CD4-positive, alpha-beta T cell treated with Interleukin-17A for 1 hour (primary cell): ENCODE measurements at places on chromosomes 11 and 22.
A peak's percentile ranks its signal among the peaks of the same experiment; 100 is the strongest.

GRCh38 chr22:23067691-23068090 is 2.6 kb upstream of the GNAZ start:
- no peak for DNase-seq

DNA sequence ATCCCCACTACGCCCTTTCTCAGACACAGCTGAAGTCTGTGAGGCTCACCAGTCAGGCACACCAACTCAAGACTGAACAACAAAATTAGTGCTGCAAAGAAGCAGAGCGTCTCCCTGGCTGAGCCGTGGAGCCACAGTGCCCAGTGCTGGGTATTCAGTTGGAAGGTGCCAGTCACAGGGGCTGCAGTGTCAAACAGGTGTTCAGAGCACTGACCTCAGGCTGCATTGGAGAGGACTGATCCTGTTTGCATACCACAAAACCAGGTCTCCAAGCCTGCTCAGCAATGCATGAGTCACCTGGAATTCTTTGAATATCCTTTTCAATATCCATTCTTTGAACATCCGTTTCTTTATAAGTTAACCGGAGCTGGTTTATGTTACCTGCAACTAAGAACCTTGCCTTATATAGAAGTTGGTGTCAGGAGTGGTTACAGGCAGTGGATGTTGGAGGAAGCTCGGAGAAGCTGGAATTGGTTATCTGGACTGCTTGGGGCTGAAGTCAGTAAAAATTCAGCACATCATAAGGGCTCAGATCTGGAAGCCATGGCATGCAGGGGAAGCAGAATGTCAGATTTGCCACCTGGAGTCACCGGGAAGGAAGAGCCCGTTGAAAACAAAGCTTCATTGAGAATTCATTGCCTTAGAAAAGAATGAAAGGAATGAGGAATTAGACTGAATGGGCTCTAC is 30.3 kb downstream of the PDGFB start:
- no peak for DNase-seq

GRCh38 chr11:39113606-39114005 is 2345.8 kb downstream of the LRRC4C start:
- no peak for DNase-seq

- DNase-seq: no peak
These were observed 4.7 kb upstream of the DPP3 start for GRCh38 chr11:66475349-66476172.

- DNase-seq: no peak
These were observed 50.5 kb downstream of the SCUBE1 start for GRCh38 chr22:43292630-43293018.

DNA sequence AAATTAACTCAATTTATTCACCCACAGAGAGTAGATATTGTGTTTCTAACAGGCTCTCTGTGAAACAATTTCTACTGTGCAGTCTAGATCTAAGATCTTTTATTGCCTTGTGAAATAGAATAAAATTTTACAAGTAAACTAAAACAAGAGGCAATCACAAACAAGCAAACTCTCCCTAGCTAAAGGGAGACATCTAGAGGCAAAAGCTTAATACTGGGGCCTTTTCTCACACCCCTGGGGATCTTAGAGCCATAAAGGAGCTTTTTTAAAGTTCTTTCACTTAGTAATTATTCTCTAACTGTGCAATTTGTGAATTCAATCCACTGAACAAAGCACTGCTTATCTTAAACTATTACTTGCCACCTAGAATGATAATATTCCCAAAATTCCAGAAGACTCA is 19.7 kb downstream of the ALG9 start:
- DNase-seq: no peak

GRCh38 chr22:20533879-20534265 is 26.5 kb downstream of the MED15 start:
- DNase-seq: no peak

DNA sequence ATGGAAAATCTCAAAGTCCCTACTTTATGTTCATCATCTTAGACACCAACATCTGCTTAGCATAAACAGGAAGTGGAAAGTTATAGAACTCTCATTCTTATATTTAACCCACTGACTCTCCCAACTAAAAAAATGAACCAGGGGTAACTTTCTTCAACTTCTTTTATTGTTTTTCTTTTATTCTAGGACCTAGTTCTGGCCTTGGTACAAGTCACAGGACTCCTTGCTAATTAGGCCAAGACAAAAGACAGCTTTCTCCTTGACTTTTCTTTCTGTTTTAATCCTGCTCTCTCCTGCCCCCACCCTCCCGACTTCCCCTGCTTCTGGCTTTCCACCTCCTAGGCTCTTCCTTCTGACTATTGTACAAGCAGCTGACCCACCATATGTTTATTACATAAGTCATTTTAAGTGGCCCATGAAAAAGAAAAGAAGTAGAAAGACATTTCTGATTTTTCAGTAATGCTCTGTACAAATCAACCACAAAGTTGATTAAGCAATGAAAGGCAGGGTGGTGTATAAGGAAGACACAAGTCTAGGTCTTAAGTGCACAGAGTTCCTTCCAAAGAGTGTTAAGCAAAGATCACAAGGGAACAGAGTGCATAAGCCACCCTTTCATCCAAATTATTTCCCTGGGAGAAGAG is 18.3 kb downstream of the JAML start:
- DNase-seq: peak; percentile 25

- no peak for DNase-seq
These were observed 179.6 kb downstream of the BLID start for GRCh38 chr11:121936370-121936769.

- DNase-seq: no peak
These were observed 302.0 kb upstream of the NARS2 start for GRCh38 chr11:78876676-78877075.

DNA sequence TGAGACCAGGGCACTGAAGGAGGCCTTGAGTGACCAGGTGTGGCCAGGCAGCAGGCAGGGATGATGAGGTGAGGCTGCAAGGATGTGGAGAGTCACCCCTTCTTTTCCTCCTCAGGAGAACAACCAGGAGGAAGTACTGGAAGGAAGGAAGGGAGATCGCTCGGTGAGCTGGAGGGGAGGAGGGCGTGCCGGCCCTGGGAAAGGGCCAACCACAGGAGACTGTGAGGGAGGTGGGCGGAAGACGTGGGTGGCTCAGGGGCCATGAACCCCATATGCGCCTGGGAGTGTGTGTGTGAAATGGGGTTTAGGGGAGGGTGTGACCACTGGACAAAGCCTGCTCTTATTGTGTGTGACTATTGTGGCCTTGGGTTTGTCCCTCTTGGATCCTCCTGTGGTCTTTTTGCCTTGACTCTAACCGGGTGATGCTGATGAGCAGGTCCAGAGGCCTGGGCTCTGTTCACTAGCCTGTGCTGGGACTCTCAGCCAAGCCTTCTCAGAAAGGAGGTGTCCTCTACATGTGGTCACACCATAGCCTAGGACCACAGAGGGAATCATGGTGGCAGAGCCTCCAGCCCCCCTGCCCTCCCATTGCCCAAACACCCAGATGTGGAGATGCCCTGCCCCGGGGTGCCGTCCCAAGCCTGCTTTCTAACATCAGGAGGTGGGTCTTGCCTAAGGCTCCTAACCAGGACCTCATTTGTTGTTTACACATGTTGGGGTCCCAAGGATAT is 41.3 kb upstream of the TUB start:
- DNase-seq: no peak

DNA sequence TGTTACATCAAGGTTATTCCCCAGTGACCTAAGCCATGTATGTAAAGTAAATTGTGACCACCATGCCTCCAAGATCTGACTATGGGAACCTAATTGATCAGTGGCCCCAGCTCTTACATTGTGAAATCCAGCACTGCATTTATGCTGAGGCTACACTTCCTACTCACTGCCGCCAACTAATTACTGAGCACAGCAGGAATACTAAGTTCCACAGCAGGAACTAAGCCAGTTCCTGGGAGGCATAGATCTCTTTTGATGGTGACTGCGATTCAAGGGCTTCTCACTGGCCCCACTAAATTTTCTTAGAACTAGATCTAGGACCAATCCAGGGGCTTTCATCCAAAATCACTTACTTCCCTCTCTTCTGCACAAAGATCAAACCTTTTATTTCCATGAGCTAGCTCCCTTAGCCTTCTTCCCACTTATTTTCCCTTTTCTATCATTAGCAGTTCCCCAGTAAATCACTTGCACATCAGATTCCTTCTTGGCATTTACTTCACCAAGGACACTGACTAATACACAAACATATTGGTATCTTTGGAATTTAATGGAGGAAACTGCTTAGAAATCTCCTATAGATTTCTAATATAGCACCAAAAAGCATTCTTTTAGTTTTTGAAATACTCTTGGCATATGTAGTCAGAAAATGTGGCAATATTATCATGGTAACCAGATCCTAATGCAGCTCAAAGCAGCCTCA is 46.0 kb downstream of the CNTN5 start:
- no peak for DNase-seq

DNA sequence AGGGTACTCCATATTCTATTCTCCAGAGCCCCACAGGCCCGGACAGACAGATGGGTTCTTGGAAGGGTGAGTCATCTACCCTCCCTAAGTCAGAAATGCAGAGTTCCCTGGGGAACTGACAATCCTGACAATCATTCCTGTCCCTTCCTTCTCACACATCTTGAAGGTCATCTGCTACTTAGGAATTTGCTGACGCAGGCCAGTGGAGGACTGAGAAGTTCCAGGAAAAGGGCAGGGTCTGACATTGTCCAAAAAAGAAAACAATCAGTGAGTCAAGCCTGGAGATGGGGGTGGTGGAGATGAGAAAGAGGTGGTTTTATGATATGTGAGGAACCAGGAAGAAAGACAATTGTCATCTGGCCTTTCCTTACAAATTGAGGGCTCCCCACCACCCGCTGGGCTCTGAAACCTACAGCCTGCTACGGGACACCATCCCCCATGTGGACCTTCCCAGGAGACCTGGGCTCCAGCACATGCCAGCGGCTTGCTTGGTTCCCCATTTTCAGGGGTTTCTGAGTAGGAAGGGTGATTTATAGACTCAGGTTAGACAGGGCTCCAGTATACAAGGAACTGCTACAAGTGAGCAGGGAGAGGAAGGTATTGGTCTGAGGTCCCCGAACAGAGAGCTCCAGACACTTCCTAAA is 12.9 kb downstream of the CD59 start:
- no peak for DNase-seq

- no peak for DNase-seq
These were observed 5.4 kb upstream of the MTMR3 start for GRCh38 chr22:29877620-29878019.

GRCh38 chr11:128757886-128758612 is 64.2 kb downstream of the FLI1 start:
- DNase-seq: no peak

DNA sequence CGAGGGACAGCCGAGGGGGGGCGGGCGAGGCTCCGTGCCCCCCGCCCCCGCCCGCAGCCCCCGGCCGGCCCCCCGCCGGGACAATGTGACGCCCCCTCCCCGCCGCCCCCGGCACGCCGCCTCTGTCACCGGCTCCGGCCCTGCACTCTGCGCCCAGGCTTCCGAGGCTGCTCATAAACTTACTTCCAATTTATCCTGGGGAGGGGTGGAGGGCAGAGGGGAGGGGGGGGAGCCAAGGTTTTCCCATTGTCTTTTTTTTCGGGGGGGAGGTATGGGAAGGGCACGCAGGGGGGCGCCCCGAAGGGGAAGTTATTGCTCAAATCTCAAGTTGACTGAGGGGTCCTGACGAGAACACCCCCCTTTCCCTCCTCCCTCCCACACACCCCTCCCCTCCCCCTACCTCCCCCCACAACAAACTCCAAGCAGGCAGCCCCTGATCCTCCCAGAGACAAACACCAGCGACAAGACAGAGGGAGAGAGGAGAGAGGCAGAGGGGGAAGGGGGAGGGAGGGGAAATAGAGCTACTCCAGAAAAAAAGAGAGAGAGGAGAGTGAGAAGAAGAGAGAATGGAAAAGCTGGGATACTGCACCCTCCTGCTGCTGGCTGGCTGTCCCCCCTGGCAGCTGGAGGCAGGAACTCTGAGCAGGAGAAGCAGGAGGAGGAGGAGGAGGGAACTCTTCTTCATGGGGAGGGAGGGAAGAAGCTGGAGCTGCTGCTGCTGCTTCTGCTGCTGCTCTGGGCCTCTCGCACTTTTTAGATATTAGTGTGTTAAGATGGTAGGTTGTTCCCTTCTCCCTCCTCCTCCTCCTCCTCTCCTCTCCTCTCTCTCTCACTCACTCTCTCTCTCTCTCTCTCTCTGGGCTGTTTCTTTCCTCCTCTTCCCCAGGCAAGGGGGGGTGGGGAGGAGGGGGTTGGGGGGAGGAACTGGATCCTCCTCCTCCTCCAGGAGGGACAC is 631 bp downstream of the PHF21A start:
- DNase-seq: peak; percentile 23

GRCh38 chr11:75087319-75088305 is 9.1 kb downstream of the OR2AT4 start:
- DNase-seq: no peak

DNA sequence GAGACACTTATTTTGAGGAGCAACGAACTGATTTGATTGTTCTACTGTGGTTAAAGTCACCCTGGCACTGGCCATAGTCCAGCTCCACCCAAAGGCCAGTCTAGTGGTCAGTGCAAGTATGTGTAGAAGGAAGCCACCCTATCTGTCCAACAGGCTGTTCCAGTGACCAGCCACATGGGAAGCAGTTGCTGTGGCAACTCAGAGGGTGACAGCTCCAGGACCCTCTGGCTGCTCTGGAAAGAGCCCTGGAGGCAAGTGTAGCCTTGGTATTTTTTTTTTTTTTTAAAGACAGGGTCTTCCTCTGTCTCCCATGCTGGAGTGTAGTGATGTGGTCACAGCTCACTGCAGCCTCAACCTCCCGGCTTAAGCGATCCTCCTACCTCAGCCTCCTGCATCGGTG is 27.8 kb downstream of the LMO1 start:
- no peak for DNase-seq

DNA sequence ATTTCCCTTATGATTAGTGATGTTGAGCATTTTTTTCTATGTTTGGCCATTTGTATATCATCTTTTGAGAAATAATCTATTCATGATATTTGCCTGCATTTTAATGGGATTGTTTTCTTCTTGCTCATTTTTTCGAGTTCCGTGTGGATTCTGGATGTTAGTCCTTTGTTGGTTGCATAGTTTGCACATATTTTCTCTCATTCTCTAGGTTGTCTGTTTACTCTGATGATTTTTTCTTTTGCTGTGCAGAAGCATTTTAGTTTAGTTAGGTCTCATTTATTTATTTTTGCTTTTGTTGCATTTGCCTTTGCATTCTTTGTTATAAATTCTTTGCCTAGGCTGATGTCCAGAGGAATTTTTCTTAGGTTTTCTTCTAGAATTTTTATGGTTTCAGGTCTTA is 87.3 kb downstream of the METTL15 start:
- DNase-seq: no peak

GRCh38 chr22:23055449-23056179 is 14.7 kb upstream of the GNAZ start:
- DNase-seq: no peak

DNA sequence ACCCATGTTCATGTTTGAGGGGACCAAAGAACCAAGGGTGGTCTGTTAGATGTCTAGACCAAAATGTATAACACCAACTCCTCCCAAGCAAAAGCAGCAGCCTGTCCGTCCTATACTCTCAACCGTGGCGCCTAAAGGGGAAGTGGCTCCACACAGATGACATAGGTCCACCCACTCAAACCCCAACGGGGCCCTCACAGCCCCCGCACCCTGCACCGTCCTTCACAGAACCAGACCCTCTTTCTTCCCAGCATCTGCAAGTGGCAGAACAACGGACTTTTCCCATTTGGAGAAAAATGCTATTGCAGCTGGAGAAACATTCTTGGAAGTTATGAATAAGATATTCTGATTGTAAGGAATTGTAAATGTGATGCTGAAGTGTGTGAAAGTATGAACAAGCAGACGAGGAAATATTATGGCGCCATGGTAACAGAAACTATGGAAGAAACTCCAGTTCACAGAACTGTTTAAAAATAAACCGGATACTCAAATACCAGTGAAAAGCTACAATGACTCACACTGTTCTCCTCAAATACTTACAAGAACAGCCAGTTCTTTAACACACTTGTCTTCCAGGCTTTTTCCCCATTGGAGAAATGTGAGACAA is 76.5 kb upstream of the ARFGAP3 start:
- DNase-seq: peak; percentile 25
